Upper lobe of left lung (tissue), 6 donors: ENCODE measurements at places on chromosomes 16 and 17.
A peak's percentile ranks its signal among the peaks of the same experiment; 100 is the strongest.

- no peak for DNase-seq
Measured at GRCh38 chr17:2250140-2251095, 53.2 kb downstream of the SMG6 start.

DNA sequence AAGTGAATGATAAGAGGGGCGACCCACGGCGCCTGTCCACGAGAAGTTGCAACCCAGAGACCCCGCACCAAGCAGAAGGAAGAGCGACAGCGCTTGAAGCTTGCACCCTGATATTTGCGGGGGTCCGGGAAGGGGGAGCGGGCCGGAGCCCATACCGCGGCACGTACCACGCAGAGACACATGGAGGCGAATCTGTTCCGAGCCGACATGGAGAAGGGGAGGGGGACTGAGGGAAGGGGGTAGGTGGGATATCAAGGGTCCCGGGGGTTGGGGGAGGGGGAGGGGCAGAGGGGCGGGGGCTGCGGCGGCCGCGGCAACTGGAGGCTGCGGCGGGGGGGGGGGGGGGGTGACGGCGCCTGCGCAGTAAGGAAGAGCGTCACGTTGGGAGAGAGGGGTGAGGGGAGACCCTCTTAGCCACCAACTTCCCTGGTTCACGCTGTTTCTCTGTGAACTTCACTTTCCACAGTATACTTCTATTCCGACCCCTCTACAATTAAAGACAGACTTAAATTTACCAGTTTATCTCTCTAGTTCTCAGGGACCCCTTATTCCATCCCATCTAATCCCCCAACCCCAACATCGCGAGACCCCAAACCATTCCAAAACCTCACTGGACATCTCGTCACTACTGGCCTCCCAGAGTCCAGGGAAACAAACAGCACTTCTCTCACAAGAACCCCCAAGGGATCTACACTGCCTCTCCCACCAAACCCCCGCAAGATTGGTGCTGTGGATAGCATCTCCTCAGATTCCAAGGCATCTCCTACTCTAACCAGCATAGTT lies 8.0 kb downstream of the DLG4 start:
- DNase-seq: no peak

GRCh38 chr17:69972251-69972650 lies 102.8 kb upstream of the KCNJ16 start:
- no peak for DNase-seq

DNA sequence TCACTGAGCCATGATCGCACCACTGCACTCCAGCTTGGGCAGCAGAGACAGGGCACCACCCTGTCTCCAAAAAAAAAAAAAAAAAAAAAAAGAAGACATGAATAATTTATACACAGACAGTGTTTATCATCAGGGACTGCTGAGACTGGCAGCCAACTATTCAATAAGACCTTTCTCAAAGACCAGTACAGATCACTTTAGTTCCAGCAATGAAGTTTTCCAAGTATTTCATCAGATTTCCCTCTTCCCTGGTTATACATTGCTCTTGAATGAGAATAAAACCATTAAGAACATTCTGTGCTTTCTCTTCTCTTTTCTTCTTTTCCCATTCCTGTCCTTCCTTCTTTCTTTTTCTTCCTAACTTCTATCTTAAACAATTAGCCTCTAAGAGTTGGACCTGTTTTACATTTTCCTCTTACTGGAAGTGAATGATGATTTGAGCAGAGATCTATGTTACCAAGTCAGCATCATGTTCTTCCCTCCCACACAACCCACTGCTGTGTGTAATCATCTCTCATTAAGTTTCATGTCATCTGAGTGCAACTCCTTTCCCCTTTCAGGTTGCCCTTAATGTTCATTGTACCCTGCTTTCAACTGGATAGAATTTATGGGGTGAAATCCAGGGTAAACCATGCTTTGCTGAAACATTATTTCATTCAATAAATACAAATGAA lies 35.9 kb upstream of the SMIM36 start:
- no peak for DNase-seq

DNA sequence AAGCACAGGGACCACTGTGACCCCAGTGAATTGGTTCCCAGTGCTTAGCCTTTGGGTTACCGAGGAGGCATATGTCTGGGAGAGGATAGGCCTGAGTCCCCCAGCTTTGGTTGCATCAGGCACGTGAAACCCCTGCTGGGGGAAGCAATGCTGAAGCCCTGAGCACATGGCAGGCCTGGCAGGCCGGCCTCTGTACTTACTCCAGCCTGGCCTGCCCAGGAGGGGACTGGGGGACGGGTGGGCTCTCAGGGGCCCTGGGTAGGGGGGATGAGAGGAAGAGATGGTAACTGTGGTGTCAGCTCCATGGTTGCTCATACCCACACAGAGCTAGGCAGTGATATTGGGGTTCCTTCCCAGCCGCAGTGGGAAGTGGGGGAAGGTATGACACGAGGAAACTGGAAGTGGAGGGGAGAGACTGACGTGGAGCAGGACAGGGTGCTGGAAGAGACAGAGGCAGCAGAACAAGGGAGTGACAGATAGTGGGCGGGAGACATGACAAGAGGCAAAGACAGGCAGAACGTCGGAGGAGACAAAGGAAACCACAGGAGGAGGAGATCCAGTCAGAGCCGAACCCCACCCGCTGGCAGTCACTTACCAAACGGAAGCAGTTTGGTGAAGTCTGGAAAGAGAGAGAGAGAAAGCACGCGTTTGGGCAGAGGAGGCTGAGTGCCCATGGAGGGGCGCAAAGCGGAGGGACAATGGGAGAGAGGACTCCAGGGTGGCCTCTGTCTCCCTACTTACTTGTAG lies 9.1 kb downstream of the TMEM208 start:
- no peak for DNase-seq

GRCh38 chr16:64823481-64824075 lies 298.3 kb downstream of the CDH11 start:
- DNase-seq: no peak

DNA sequence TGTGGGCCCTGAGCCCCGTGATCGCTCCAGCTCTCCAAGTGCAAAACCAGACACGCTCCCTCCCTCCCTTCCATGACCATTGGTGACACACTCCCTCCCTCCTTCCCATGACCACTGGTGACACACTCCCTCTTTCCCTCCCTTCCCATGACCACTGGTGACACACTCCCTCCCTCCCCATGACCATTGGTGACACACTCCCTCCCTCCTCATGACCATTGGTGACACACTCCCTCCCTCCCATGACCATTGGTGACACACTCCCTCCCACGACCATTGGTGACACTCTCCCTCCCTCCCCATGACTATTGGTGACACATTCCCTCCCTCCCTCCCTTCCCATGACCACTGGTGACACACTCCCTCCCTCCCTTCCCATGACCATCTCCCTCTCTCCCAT lies 56.3 kb downstream of the LMF1 start:
- no peak for DNase-seq

DNA sequence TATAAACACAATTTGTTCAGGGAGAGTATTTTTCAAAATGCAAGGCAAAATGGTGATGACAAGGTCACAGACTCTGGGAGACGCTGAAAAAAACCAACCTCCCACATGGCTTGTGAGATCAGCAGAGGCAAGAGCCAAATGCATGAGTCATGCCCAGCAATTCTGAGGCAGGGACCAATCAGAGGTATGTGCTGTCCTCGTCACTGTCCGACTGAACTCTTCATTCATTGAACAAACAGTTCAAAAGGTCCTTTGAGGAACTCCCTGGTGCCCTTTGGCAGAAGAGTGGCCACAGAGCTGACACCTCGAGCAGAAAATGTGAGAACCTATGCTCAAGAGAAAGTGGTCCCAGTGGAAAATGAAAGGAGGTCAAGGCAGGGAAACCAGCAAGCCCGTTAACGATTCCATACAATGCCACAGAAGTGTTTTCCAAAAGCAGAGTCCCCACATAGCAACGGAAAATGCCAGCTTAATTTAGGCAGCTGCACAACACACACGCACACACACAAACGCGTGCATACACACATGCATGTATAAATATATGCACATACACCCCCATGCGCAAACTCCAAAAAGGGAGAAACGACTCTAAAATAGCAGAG lies 50.9 kb downstream of the CDH11 start:
- peak; percentile 22 for DNase-seq
